ENCODE measurements at places on chromosomes 3 and 15.

- no peak for DNase-seq
Observed at GRCh38 chr15:44441095-44441501, 13.7 kb downstream of the CTDSPL2 start.

GRCh38 chr3:107525644-107526305 lies 3.0 kb downstream of the BBX start:
- DNase-seq, result no peak

DNA sequence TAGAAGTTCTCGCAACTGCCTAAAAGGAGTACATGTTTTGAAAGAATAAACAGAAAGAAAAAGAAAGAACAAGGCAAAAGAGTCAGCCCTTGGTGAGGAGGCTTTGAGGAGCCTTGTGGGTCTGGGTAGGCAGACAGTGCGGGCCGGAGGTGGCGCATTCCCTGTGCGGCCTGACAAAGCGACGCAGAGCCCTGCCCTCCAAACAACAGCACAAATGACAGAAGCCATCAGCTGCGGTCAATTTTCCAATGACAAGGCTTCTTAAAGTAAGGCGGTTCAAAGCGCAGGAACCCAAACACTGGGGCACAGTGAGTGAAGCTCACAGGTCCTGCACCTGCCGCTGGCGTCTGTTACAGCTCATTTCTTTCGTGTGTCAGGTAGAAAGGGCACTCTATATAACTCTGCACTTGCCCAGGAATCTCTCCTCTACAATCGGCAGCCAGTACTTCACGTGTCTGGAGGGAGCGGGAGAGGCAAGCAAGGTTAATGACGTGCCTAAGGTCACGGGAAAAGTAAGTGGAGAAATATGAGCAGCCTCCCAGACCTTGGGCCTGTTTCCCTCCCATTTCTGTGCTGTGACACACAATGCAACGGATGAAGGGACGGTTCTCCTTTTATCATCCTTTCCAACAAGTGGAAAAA lies 178.1 kb downstream of the OPA1 start:
- DNase-seq, result no peak

DNA sequence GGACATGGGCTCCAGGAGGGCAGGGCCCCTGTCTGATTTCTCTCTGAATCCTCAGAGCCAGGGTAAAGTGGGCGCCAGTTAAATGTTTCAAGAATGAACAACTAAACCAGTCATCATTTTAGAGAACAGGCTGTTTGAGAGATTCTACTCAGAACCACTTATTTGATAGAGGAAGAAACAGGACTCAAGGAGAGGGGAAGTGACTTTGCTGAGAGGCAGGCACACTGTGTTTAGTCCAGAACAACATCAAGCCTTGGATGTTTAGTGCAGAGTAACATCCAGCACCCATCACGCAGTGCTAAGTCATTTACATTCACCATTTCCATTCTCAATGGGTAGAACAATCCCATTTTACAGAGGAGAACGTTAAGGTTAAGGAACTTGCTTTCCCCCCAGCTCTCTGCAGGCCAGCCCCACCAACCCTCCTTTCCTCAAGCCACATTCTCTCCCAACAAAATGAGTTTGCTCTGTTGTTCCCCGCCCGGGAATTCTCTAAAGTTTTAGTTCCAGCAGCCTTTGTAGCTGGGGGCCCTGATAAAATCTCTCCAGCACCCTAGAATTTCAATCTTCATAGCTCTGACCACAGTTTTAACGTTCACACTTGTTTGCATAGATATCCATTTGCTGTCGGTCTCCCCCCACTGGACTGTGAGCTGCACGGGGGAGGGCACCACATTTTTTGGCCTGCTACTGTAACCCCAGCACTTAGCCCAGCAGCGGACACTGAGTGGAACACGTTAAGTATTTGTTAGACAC lies 962 bp downstream of the NMNAT3 start:
- no peak for DNase-seq

DNA sequence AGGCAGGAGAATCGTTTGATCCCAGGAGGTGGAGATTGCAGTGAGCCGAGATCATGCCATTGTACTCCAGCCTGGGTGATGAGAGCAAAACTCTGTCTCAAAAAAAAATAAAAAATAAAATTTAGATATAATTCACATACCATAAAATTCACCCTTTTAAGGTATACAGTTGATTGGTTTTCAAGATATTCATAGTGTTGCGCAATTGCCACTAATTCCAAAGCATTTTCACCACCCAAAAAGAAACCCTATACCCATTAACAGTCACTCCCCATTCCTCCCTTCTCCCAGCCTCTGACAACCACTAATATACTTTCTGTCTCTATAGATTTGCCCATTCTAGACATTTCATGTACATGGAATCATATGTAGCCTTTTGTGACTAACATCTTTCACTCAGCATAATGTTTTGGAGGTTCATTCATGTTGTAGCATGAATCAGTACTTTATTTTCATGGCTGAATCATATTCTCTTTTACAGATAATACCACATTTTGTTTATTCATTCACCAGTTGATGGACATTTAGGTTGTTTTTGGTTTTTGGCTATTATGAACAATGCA lies 116.7 kb downstream of the RASA2 start:
- no peak for DNase-seq

GRCh38 chr3:126113238-126113555 lies 29.3 kb upstream of the SLC41A3 start:
- no peak for DNase-seq

DNA sequence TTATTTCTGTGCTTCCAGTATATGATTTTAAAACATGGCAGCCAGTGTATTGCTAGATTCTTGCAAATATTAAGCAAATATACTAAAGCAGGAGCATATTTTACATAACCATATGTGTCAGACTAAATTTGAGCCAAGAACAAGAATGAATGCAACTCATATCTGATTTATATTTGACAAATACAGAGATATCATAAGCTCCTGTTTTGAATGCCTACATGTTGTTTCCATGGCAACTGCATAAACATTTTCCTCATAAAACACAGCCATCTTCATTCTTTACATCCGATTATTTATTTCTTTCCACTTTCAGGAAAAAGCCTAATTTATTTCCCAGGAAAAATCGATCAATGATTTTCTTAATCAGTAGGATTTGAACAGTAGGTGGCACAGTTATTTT lies 172.2 kb upstream of the TSPAN3 start:
- DNase-seq, result no peak

DNA sequence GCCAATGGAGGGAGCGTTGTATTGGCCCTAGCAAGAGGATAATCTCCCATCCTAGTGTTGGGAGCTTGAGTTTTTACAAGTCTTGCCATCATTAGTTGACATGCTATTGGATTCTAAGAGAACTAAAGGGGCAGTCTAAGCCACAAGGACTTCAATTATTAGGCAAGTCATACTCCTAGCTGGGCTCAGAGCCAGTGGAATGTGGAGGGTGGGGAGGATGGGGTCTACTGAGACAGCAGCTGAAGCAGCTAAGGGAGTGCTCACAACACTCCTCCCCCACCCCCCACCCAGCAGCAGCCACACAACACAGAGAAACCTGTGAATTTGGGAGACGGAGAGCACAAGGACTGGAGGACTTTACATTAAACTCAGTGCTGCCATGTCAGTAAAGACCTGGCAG lies 27.9 kb downstream of the FRG2C start:
- no peak for DNase-seq

GRCh38 chr3:42117175-42118008 lies 26.2 kb downstream of the TRAK1 start:
- DNase-seq, result no peak

DNA sequence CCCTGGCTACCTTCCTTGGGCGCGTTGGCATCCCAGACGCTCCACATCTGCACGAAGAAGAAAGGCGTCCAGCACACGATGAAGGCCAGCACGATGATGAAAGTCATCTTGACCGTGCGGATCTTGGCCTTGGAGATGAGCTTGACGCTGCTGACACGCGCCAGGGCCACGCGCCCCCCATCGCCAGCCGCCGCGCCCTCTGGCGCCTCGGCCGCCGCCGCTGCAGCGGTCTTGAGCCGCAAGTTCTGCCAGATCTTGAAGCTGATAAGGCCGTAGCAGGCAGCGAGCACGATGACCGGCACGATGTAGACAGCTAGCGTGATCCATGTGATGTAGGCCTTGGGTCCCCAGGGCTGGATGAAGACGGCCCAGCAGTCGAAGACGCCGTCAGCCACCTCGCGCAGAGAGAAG lies 2.2 kb downstream of the OXTR start:
- no peak for DNase-seq

All from SHP77 treated with DMSO at 0.1 percent for 48 hours (cell line).